CMK (cell line): ENCODE measurements at places on chromosomes 2 and 18.
A peak's percentile ranks its signal among the peaks of the same experiment; 100 is the strongest.

DNA sequence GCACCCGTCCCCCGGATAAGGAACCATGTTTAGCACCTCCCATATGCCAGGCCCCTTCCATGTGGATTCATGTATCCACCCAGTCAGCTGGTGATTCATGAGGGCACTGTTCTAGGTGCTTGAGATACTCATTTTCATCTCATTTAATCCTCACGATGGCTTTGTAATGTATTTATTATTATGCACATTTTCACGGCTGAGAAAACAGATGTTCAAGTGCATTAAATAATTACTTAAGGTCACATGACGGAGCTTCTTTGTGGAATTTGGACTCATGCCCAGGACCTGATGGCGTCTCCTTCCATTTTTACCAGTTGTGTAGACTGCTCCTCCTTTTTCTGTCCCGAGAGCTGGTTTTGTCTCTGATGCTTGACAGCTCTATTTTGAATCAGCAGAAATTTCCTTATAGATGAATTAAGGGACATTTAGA, 72.2 kb upstream of the RBM44 start:
- no peak for DNase-seq

DNA sequence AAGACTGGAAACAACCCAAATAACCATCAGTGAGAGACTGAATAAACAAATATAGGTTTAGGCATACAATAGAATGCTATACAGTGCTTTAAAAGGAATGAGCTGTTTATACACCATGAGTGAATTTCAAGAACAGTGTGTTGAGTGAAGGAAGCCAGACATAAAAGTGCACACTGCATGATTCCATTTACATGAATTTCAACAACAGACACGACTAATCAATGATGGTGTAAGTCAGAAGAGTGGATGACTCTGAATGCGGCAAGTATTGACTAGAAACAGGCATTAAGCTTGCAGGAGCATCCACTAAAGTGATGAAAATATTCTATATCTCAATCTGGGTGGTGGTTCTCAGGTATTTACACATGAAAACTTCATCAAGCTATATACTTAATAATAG, 142.7 kb upstream of the SLC39A10 start:
- no peak for DNase-seq

DNA sequence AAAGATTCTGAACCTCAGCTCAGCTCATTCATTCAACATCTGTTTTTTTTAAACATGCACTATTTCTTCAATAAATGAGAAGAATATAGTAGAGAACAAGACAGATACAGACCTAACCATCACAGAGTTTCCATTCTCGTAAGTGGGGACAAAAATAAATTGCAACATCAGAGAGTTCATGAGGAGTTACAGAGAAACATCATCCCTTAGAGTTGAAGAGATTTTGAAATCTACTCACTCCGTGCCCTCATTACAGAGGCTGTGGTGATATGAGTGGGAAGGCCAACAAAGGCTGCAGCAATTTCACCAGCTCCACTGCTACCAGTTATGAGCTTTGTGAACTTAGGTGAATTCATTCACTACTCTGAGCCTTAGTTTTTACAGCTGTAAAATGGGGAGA, 399.3 kb downstream of the BCL11A start:
- no peak for DNase-seq

- DNase-seq: no peak
Measured at GRCh38 chr2:85635011-85635410, 19.0 kb downstream of the USP39 start.

GRCh38 chr2:104641786-104642185, 212.1 kb upstream of the POU3F3 start:
- peak; percentile 80 for DNase-seq

- no peak for DNase-seq
Measured at GRCh38 chr2:35933031-35933430, 422.5 kb upstream of the CRIM1 start.

DNA sequence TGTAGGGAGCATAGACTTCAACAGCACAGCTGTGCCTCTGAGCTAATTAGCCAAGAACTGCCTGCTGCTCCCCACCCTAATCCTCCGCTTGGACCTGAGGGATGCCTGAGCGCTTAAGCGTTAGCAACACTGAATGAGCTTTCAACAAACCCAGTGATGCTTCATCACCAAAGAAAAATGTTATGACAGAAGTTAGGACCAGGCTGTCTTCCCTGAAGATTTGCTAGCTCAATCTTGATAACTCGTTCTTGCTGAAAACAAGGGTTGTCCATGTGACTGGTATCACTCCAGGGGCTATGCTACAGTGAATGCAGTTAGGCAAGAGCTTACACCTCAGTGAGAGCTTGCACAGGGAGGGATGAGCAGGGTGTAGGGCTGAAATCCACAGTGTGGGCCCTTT, 190.7 kb upstream of the SIX2 start:
- DNase-seq: no peak

DNA sequence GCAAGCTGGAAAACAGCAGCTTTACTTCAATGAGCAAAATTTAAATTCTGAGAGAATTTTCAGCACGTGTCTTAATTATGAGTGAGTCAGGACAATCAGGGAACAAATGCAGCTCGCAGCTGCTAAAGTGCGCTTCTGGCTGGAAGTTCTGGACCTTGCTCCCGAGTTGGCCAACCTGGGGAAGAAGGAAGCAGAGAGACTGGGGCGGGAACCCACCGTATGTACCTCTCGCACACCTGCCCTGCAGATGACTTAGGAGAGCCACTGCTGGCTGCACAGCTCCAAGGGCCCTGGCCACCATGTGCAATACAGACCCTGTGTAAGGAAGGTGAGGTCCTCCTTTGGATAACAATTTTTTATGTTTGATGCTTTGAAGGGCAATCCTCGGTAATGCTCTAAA, 42.4 kb downstream of the REEP1 start:
- DNase-seq: no peak

DNA sequence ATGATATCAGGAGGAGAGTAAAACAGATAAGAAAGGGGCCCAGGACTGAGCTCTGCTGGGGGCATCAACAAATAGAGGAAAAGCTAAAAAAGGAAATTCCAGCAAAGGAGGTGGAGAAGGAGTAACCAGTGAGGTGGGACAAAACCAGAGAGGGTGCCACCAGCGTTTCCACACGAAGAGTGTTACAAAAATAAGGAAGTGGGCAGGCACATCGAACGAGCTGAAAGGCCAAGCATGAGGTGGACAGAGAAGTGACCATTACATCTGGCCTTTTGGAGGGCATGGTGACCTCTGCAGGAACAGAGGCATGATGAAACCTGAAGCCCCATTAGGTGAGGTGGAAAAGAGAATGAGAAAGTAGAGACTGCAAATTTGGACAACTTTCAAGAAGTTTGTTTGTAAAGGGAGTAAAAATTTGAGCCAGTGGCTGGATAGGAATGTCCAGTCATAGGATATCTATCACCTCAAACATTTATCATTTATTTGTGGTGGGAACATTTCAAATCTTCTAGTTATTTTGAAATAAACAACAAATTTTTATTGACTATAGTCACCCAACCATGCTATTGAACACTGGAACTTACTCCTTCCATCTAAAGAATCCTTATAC, 18.4 kb upstream of the VIT start:
- no peak for DNase-seq

- no peak for DNase-seq
Measured at GRCh38 chr18:35444636-35445035, 53.1 kb downstream of the INO80C start.

DNA sequence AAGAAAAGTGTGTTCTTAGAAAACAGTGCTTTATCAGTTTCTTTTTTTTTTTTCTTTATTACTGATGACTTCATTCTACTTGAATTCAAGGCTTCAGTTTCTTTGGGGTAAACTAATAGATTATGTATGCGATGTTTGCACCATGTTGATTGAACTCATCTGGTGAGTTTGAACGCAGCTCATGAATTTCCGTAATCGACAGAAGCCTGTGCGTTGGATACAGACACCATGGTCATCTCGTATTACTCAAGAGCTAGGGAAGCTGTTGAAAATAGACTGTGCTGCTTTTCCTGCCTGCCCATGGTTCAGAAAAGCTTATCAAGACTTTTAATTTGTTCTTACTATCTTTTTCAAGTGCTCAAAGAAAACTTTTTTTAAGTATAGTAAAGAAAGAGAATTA, 185.5 kb upstream of the NRP2 start:
- no peak for DNase-seq

GRCh38 chr2:105445976-105446375, 47.1 kb upstream of the FHL2 start:
- no peak for DNase-seq

GRCh38 chr2:98749066-98749450, 18.1 kb upstream of the MGAT4A start:
- no peak for DNase-seq

GRCh38 chr2:187783446-187783845, 229.2 kb upstream of the TFPI start:
- no peak for DNase-seq

- DNase-seq: no peak
Measured at GRCh38 chr2:150876251-150876950, 385.3 kb downstream of the RBM43 start.

DNA sequence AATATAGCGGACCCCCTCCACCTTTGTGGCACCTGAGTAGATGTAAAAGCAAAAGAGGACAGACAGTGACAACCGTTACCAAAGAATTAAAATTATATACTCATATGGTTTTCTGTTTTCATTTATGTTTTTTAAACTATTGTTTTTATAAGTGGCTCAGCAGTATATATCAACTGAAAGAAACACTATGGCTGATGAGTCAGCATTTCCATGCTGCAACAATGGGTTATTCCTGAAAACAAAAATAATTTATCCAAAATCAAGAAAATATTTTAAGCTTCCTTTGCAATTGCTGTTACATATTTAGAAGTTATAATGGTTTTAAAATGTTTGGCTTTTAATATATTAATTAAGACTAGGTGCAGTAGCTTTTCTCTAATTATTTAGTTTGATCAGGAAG, 17.7 kb downstream of the MRPS9 start:
- no peak for DNase-seq
